NCI-H460 (cell line): ENCODE measurements at places on chromosomes 16 and 17. TPM values are rescaled to one million over a fixed set of nuclear protein-coding genes. Genes with fewer than 3 reads are reported as not detected.

- no peak for DNase-seq
Measured at GRCh38 chr17:7392696-7393612, 1.4 kb downstream of the PLSCR3 start.

- peak; percentile 87 for DNase-seq
Measured at GRCh38 chr16:87201052-87201451, 116.1 kb downstream of the C16orf95 start.

- DNase-seq: no peak
Measured at GRCh38 chr17:1796800-1797199, 32.9 kb downstream of the SMYD4 start.

GRCh38 chr16:47358816-47359215 lies 102.0 kb downstream of the ITFG1 start:
- DNase-seq: no peak

Gene FOXF1
- total RNA-seq: 8.2 and 8.9 TPM in 2 replicates

Gene LDHD
- total RNA-seq: 2.4 and 2.6 TPM in 2 replicates

Gene NLE1
- 26.4 and 27.0 TPM in 2 replicates for total RNA-seq
